ENCODE measurements at places on chromosomes 2 and 18. TPM values are rescaled to one million over a fixed set of nuclear protein-coding genes. Genes with fewer than 3 reads are reported as not detected.
A peak's percentile ranks its signal among the peaks of the same experiment; 100 is the strongest.

DNA sequence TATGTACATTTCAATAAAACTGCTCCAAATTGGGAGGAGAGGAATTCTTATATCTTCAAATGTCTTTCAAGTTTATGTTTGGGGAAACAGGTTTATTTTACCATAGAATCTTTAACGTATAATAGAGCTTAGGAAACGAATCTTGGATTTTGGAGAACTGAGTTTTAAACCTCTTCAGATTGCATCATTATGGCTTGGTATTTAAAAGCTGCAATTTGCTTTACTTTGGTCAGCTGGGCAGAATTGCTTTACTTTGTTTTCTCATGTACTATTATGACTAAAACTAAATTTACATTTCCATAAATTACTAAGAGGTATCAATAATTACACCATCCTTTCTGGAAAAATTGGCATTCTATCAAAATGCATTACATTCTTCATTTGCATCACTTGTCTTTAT, 54.6 kb downstream of the BAZ2B start:
- no peak for DNase-seq

GRCh38 chr2:203077451-203077850, 62.8 kb downstream of the NBEAL1 start:
- peak; percentile 36 for DNase-seq

- DNase-seq, result no peak
Observed at GRCh38 chr2:127087791-127088495, 19.0 kb downstream of the BIN1 start.

GRCh38 chr2:2898744-2899143, 478.9 kb downstream of the EIPR1 start:
- no peak for DNase-seq

The ADCYAP1 gene
- total RNA-seq, result not detected

DNA sequence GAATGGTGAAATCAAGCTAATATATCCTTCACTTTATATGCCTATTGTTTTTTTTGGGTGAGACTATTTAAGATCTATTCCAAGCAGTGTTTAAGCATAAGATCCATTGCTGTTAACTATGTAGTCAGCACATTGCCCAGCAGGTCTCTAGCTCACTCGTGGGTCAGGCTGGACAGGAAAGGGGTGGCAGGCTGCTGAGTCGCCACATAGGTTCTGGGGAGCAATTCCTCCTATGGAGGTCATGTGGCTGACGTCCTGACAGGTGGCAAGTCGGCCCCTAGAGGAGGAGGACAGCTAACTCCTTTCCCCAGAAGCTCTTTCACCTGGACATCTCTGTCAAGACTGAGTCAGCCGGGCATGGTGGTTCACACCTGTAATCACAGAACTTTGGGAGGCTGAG, 13.9 kb upstream of the RAB31 start:
- no peak for DNase-seq

DNA sequence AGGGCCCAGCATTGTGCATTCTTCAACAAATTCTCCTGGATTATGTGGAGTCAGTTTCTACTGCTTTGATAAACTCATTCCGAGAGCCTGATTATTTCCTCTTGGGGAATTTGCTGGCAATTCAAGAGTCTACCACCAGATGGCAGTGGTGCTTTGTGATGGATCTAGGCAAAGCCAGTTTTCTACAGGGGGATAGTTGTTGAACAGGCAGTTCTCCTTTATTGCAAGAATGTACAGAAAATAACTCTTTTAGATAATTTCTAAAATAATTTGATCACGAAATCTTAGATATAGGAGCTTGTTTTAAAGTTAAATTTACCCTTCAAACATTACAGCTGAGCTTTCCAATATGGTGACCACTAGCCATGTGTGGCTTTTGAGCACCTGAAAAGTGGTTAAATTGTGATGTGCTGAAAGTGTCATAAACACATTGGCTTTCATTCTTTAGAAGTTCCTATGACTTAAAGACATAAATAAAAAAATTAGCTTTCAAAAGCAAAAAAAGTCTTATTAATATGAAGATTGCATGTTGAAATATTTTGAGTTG, 66.7 kb upstream of the HAAO start:
- peak; percentile 82 for DNase-seq

GRCh38 chr2:102620332-102620731, 979 bp downstream of the SLC9A2 start:
- no peak for DNase-seq

DNA sequence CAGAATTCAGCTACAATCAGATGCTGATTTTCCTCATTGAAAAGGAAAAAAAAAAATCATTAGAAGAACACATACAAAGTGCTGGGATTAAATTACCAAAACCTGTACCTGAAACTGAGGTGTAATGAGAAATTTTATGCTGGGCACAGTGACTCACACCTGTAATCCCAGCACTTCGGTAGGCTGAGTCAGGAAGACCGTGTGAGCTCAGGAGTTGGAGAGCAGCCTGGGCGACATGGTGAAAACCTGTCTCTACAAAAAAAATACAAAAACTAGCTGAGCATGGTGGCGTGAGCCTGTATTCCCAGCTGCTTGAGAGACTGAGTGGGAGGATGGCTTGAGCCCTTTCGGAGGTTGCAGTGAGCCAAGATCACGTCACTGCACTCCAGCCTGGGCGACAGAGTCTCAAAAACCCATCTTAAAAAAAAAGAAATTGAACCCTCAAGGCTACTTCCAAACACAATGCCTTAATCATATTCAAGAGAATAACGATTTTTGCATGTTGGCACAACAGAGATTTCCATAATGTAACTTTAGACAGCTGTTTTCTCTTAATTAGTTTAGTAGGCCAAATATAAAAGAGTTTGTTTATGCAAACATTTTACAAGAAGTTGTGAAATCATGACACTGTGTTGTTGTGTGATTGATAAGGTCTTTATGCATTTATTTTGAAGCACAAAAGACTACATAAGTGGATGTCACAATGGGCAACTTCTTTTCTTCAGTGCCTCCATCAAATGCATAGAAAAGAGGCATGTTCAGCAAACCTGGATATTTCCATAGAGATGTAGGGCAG, 63.9 kb downstream of the FAM161A start:
- peak; percentile 16 for DNase-seq

The ZSCAN30 gene
- 21.6 TPM for total RNA-seq

DNA sequence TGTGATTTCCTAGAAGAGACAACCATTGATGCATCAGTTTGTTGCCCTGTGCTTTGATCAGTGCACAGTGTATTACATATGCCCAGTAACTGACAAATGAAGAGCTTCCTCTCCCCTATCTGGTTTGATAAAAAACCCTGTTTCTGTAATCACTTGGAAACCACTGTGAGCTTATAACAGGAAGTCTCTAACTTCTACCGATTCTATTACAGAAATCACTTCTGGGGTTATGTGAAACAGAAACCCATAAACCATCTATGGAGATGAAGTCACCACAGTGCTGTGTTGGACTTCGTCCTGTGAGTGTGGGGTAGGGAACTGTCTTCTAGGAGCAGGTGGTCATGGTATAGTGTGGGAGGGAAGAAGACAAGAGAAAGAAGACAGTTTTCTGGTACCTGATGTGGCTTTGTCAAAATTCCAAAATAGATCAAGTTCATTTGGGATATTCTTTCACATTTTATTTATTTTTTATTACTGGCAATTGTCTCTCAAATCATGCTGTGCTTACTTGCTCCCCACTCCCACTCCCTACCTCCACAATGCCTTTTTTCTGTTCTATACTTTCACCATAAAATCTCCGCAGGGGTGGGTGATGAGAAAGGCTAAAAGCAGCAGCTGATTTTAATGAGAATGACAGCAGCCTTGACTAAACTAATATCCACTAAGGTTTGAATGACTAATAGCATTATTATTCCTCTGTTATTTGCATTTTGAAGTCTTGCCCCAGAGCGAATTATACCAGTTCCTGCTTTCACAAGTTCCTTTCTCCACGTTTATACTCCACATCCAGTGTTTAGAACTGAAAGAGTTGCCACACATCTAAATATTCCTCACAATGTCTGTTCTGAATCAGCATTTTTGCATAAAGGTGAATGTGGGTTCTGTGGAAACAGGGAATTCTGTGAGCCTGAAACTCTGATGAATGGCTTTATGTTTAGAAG, 41.7 kb upstream of the RND3 start:
- peak; percentile 81 for DNase-seq

GRCh38 chr18:6004119-6004518, 108.8 kb upstream of the TMEM200C start:
- DNase-seq, result no peak

- DNase-seq, result no peak
Observed at GRCh38 chr18:50441501-50441900, 66.7 kb downstream of the SKA1 start.

DNA sequence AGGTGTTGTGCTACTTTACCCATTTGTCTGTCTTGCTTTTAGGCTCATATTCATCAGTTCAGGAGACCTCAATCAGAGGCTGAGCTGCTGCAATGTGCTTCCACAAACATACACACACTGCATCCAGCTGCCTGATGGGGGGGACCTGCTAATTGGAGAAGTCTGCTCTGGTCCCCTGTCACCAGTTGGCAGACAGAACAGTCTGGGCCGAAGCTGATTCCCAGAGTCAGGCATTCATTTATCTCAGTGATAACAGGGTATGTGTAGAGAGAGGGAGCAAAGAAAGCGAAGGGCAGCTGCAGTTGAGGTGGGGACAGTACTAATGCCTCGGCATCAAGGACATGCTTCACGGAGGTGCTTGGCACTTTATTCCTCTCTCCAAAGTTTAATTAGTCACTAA, 584.3 kb upstream of the PIK3C3 start:
- no peak for DNase-seq

The MEP1B gene
- 0.64 TPM for total RNA-seq

- no peak for DNase-seq
Observed at GRCh38 chr2:223956300-223956699, 963 bp upstream of the MRPL44 start.

DNA sequence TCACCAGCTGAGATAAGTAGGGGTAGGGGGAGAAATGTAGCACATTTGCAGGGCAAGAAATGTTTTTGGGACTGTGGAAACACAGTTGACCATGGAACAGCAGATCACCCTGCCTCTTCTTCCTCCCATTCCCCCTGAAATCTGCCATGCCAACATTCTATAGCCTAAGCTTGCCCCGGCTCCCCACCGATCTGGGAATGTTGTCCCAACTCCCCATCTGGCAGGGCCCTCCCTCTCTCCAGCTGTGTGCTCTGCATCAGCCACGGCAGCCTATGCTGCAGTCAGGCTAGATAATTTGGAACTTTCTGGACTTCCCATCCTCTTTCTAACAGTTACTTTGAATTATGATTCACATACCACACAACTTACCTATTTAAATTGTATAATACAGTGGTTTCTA, 425.1 kb upstream of the RAB6C start:
- DNase-seq, result no peak

- peak; percentile 37 for DNase-seq
Observed at GRCh38 chr18:55748227-55748738, 160.3 kb upstream of the TCF4 start.

GRCh38 chr2:96104487-96104861, 11.9 kb downstream of the ADRA2B start:
- no peak for DNase-seq

DNA sequence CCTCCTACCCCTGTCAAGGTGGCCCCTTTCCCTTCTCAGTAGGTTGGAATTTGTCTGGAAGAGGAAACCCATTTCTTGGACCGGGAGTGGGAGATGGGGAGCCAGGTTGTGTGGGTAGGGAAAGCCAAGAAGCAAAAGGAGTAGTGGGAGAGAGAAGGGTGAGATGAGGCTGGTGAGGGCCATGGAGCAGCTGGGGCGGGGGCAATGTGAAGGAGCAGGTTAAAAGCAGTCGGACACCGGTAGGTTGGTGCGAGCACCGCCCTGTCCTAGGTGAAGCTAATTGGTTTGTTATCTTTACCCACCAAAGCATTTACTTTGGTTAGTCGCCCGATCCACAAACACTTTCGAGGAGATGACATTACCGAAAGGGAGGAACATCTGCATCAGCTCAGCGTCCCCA, 306.8 kb downstream of the CELF4 start:
- no peak for DNase-seq

- DNase-seq, result no peak
Observed at GRCh38 chr2:186688813-186689212, 5.0 kb upstream of the FAM171B start.

DNA sequence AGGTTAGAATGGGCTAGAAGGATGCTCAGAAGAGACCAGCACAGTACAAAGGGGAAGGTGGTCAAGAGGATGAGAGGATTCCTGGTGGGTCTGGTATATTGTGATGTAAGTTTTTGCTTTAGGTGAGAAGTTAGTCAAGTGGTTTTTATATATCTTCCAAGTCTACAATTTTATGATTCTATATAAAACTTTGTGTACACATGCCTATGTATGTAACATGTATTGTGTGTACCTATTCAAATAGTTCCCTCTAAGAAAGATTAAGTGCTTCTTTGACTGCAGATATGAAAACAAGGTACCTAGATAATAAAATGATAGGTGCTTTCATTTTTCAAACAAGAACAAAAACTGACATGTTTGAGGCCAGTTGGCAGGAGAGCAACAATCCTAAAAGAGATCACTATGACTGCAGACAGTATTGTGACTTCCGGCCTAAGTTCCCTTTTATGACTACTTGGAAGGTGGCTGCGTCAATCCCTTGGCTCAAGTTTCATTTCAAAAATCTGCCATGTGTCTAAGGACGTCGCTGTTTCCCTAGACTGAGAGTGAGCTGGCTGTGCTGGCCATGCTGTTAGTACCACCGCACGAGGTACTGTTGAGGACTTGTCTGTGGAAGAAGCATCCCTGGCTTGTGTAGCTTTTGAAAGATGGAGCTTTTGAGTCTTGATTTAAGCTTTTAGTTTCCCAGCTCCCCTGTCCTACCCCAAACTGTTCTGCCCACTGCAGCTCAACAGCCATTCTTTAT, 123.1 kb downstream of the PRPF40A start:
- DNase-seq, result no peak

The SP3 gene
- total RNA-seq, result 129 TPM

GRCh38 chr2:191441496-191442214, 196.5 kb downstream of the MYO1B start:
- DNase-seq, result peak; percentile 39

- no peak for DNase-seq
Observed at GRCh38 chr2:8433390-8433789, 248.5 kb upstream of the ID2 start.
